Myometrial cell (primary cell): ENCODE measurements at places on chromosomes 2 and 18. TPM values are rescaled to one million over a fixed set of nuclear protein-coding genes. Genes with fewer than 3 reads are reported as not detected.

The UGGT1 gene
- total RNA-seq: 41.5 and 62.2 TPM in 2 replicates

The RAD51AP2 gene
- not detected in 2 replicates for total RNA-seq

The GPR155 gene
- 1.4 and 9.2 TPM in 2 replicates for total RNA-seq

The FTCDNL1 gene
- 0.18 and 0.58 TPM in 2 replicates for total RNA-seq

The PKDCC gene
- total RNA-seq: 57.2 and 63.1 TPM in 2 replicates

The SCN7A gene
- not detected in 2 replicates for total RNA-seq

The DOK6 gene
- under 0.01 TPM in 2 replicates for total RNA-seq

The SERPINB4 gene
- total RNA-seq: not detected in 2 replicates

The GYPC gene
- total RNA-seq: 71.8 and 93.1 TPM in 2 replicates

The CDH7 gene
- total RNA-seq: not detected in 2 replicates

The TMEM200C gene
- not detected in 2 replicates for total RNA-seq

The TTN gene
- total RNA-seq: under 0.01 TPM in 2 replicates

The C18orf63 gene
- not detected in 2 replicates for total RNA-seq

The ANKMY1 gene
- total RNA-seq: 5.0 and 6.9 TPM in 2 replicates
